ENCODE measurements at places on chromosomes 12 and 14.

- DNase-seq = peak; percentile 54
Observed at GRCh38 chr14:90522571-90523191, 125.9 kb downstream of the CALM1 start.

GRCh38 chr14:88013750-88014349 is 8.9 kb downstream of the GPR65 start:
- no peak for DNase-seq

GRCh38 chr12:97960225-97960624 is 497.6 kb downstream of the RMST start:
- DNase-seq = no peak

- DNase-seq = no peak
Observed at GRCh38 chr12:116354950-116355783, 77.7 kb upstream of the MED13L start.

GRCh38 chr12:118773956-118774723 is 207.2 kb upstream of the SRRM4 start:
- no peak for DNase-seq

DNA sequence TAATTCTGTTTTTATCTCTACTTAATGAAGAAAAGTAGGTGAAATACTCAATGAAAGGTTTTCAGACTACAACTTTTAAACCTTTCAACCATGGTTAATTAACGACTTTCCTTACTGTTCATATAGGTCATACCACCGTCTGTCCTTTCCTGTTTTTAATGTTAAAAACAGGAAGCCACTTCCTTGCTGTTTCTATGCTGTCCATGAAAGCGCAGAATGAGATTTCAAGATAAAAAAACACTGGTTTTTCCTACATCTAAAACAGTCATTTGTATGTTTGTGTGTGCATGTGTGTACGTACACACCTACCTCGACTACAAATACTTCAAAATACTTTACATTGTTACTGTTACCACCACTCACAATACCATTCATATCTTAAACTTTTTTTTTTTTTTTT is 27.3 kb downstream of the SPTLC2 start:
- DNase-seq = no peak

- DNase-seq = no peak
Observed at GRCh38 chr12:60935981-60936761, 1324.0 kb upstream of the USP15 start.

DNA sequence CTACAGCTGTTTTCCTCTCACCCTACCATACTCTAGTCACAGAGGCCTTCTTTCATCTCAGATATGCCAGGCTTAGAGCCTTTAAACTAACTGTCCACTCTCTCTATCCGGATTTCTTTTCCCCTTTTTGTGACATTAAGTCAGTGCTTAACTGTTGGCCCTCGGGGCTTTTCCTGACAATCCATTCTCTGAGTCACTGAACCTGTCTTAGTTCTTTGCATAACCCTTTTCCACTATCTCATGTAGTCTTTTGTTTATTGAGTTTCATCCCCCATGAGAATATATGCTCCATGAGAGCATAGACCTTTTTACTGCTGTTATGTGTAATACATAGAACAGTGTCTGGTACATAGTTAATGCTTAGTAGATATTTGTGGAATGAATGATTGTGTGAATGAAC is 68.7 kb downstream of the PLEKHA5 start:
- DNase-seq = no peak

DNA sequence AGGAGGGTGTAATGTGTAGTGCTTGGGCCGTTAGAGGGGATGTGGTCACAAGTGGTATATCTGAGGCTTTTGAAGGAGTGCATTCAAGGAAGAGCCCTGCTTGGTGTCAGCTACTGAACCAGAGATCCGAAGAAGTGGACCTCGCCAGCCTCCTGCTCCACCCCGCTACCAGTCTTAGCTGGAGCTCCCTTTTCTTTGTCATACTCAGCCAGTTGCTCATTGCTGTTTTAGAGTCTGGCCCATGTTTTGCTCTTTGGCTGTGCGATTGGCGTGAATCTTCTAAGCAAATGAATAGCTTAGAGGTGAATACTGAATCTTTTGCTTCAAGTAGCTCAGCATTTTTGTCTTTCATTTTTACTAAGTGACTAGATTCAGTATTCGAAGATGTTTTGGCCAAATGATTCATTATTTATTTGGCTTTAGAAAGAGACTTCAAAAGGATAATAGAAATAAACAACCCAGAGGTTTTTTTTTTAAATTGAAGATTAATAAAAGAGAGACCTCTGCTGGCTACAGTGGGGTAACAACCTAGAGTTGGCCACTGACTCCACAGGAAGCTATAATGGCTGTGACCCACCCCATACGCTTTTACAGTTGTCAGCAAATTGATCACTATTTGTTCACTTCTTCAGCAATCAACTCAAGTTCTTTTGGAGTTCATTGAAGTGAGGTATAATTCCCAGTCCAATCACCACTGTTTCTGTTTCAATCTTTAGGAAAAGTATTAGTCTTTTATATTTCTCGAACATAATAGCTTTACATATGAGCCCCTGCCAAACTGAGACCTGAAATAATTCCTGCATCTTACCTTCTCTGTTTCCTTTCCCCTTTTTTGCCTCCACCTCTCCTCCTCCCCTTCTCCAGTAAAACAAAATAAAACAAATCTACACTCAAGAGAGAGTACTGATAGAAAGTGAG is 19.9 kb downstream of the CDKN1B start:
- DNase-seq = no peak

GRCh38 chr12:1777798-1778197 is 42.6 kb upstream of the LRTM2 start:
- DNase-seq = no peak

GRCh38 chr14:63387711-63388110 is 69.0 kb upstream of the GPHB5 start:
- no peak for DNase-seq

GRCh38 chr12:11787933-11788849 is 138.7 kb downstream of the ETV6 start:
- no peak for DNase-seq

DNA sequence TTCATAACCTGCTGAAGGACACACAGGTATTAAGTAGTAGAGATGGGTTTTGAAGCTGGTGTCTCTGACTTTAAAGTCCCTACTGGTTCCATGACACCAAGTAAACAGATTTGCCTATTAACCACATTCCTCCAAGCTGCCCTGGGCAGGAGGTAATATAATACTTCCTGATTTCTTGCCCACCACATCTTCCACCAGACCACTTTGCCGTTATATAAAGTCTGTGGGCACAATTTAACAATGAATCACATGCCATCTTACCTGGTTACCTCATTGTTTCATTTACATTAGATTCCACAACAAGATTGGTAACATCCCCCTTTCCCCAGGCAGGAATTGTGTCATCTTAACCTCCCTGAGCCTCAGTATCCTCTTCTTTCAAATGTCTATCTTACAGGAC is 900 bp upstream of the LRRC23 start:
- no peak for DNase-seq

- no peak for DNase-seq
Observed at GRCh38 chr14:32941668-32942065, 3.0 kb downstream of the NPAS3 start.

- no peak for DNase-seq
Observed at GRCh38 chr12:109288571-109288970, 20.5 kb downstream of the FOXN4 start.

- DNase-seq = no peak
Observed at GRCh38 chr14:68695326-68695768, 97.5 kb downstream of the ZFP36L1 start.

- DNase-seq = no peak
Observed at GRCh38 chr14:92401561-92401960, 78.6 kb downstream of the SLC24A4 start.

DNA sequence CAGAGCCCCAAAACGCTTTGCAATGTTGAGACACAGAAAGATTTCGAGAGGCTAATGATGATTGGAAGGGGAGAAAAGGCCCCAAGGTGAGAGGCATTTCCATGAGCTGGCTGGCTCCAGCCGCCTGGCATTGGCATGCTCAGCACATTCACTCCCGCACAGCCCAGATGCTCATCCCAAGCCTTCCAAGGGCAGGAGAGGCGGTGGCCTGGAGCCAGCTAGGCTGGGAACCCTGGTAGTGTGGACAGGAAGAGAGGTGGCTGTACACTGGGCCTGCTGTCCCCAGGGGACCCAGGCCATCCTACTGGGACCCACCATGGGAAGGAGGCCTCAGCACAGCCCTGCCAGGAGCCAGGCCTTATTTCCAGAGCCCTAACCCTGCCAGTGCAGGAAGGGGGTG is 72.2 kb downstream of the SPTB start:
- peak; percentile 41 for DNase-seq

DNA sequence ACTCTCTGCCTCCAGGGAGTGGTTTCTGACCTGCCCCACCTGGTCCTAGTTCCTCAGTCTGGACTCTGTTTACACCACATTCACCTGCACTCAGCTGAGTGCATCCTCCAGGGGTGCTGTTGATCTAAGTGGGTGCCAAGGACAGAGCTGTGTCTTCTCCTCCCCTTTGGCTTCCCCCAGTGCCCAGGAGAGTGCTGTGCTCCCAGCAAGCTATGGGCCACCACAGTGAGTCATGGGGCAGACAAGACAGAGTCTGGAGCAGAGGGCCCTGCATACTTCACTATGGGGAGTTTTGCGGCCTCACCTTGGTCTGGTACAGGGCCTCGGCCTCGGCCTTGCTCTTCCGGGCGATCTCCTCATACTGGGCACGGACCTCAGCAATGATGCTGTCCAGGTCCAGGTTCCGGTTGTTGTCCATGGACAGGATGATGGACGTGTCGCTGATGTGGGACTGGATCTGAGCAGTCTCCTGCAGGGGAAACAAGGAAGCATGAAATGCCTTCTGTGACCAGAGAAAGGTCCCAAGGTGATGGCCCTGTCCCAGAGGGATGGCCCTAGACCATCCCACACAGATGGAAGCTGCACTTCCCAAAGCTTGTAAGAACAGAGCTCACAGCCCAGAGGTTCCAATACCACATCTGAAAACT is 4.9 kb downstream of the KRT73 start:
- no peak for DNase-seq

- DNase-seq = peak; percentile 57
Observed at GRCh38 chr12:103468837-103469236, 26.9 kb downstream of the C12orf42 start.

GRCh38 chr12:124537525-124538193 is 29.8 kb downstream of the NCOR2 start:
- no peak for DNase-seq

DNA sequence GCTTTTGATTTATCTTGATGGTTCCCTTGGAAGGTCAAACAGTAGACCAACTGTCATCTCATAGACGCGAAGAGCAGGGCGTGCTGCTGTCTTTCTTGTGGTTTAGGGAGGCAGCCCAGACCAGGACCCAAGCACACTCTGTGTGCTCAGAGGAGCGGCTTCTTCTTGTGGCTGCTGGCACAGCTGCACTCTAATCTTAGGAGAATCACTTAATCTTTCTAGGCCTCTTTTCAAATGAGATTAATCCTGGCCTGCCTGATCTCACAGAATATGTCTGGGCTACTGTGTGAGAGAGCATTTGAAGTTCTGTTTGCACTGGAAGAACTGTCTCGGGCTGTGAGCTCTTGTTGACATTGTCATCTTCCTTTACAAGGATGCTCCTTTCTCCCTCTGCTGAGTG is 60.0 kb upstream of the TRAF3 start:
- DNase-seq = no peak

GRCh38 chr14:73740618-73741326 is 26.6 kb upstream of the PNMA1 start:
- peak; percentile 80 for DNase-seq

GRCh38 chr14:79730196-79730595 is 481.1 kb downstream of the DIO2 start:
- no peak for DNase-seq

GRCh38 chr12:89948271-89949175 is 239.9 kb upstream of the ATP2B1 start:
- no peak for DNase-seq

- DNase-seq = no peak
Observed at GRCh38 chr12:25557830-25558436, 4.8 kb upstream of the LMNTD1 start.

DNA sequence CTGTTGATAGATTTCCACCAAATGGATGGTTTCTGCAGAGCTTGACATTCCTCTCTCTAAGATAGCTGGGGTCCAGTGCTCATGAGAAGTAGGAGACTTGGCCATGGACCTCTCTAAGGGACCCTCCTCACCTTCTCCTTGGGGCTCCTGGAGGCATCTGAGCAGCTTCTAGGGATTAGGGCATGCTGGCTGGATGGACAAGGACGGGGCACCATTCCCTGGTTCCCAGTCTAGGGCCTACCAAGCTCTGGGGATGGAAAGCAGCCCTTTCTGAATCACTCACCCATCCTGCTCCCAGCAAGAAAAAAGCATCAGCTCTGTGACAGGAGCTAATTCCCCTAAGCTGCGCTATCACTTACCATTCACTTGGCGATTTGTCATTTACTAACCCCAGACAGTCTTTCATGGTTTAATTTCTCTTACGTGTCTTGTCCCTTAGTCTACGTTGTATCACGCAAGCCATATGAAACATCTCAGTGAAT is 39.5 kb downstream of the VWF start:
- DNase-seq = peak; percentile 4

DNA sequence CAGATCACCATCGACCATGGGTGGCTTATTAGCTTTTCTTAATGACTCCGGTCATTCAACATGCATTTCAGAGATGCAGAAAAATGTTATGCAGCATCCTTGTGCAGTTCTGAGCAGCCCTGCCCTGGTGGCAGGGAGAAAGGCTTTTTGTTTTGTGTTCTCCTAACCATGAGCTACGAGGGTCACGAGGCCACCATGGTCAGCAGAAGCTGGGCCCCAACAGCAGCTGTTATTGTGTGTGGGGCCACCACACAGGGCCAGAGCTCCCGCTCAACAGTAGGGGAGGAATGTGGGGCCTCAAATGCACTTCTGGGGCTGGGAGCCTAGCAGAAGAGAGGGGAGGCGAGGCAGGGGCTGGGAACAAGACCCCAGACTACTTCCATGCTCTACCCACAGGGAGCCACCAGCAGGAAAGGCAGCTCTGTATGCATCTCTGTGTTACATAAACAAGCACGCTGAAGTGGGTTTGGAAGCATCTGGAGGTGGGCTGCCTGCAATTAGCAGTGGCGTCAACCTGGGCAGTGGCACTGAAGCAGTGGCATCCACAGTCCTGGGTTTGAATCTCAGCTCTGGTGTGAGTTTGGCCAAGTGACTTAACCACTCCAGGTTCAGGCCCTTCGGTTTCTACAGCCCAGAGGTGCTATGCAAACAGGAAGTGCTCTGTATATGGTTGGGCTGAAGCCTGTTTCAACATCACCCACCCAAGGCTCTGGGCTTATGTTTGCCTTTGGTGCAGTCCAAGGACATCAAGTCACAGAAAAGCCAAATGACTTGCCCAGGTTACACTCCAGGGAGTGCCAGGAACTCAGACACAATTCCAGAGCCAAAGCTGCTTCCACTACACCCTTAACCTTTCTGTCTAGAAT is 16.3 kb downstream of the GLTP start:
- DNase-seq = no peak

All from spleen (tissue), 13 donors.